ENCODE measurements at places on chromosomes 1 and 21.

DNA sequence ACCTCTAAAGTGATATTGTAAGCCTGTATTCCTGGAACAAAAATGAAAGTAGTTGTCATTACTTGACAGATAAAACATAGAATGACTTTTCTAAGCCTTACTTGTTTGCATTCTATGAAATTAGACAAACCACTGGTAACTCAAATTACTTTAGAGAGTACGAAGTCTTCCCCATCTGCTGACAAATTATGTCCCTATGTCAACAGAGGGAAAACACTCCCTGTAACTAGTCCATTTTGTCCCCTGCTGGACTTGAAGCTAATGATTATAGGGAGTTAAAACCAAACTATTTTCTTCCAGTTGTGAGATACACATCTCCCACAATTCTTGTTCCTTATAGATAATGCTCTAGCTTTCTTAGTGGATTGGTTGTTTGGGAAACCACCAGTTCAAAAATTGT is 39.6 kb downstream of the GREM2 start:
- H3K4me3 ChIP-seq = no peak overlapping the region
- no peaks in the 10 kb centered on the region for H3K4me1 ChIP-seq
- no peaks in the 10 kb centered on the region for H3K27me3 ChIP-seq
- DNase-seq = no peak

- no peaks in the 10 kb centered on the region for H3K4me1 ChIP-seq
- H3K27me3 ChIP-seq = peaks cover 27% of the 10 kb centered on the region
- no peak overlapping the region for H3K4me3 ChIP-seq
- no peak overlapping the region for H3K27ac ChIP-seq
Measured at GRCh38 chr1:47663286-47663685, 225.4 kb downstream of the FOXD2 start.

DNA sequence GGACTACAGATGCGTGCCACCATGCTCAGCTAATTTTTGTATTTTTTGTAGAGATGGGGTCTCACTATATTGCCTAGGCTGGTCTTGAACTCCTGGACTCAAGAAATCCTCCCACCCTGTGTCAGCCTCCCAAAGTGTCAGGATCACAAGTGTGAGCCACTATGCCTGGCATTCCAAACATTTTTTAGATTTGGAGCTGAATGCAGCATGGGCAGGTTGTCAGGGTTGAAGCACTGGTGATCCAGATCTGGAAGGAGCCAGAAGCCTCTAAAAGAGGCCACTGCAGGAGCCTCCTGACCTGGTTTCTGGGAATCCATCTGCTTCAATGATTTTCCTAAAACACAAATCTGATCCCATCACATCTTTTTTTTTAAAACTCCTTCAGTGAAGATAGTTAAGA is 1.8 kb upstream of the CTPS1 start:
- DNase-seq = no peak
- no peak overlapping the region for H3K27ac ChIP-seq
- H3K27me3 ChIP-seq = no peaks in the 10 kb centered on the region
- no peak overlapping the region for H3K4me3 ChIP-seq
- peaks cover 17% of the 10 kb centered on the region for H3K36me3 ChIP-seq
- peaks cover 20% of the 10 kb centered on the region for H3K4me1 ChIP-seq

DNA sequence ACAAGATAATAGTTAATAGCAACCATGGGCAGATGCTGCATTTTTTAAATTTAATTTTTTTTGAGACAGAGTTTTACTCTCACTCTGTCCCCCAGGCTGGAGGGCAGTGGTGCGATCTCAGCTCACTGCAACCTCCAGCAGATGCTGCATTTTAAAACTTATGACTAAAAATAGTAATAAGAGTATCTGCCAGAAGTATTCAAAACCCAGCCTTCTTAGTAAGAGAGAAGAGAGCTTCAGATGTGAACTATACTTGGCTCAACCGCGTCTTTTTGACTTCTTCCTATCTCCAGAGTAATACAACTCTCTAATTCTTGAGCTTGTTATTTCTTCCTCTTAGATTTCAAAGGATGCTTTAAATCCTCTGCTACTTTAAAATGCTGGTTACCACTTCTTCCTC is 4.6 kb downstream of the RPS27 start:
- peaks cover 50% of the 10 kb centered on the region for H3K36me3 ChIP-seq
- DNase-seq = no peak
- H3K27ac ChIP-seq = peak overlapping the region; percentile 59

GRCh38 chr21:41564871-41565274 is 56.9 kb upstream of the TMPRSS2 start:
- DNase-seq = no peak
- H3K27me3 ChIP-seq = peaks cover 63% of the 10 kb centered on the region
- no peak overlapping the region for H3K4me3 ChIP-seq
- peaks cover 5% of the 10 kb centered on the region for H3K4me1 ChIP-seq

GRCh38 chr1:203274603-203275381 is 30.5 kb upstream of the BTG2 start:
- H3K27me3 ChIP-seq = no peaks in the 10 kb centered on the region
- H3K4me1 ChIP-seq = peaks cover 28% of the 10 kb centered on the region
- H3K36me3 ChIP-seq = no peaks in the 10 kb centered on the region

- no peak overlapping the region for H3K4me3 ChIP-seq
- no peaks in the 10 kb centered on the region for H3K4me1 ChIP-seq
- H3K27ac ChIP-seq = no peak overlapping the region
- DNase-seq = no peak
Measured at GRCh38 chr1:3258386-3259003, 189.5 kb downstream of the PRDM16 start.

GRCh38 chr1:182795563-182796228 is 6.1 kb downstream of the NPL start:
- H3K4me1 ChIP-seq = no peaks in the 10 kb centered on the region
- no peaks in the 10 kb centered on the region for H3K36me3 ChIP-seq
- no peaks in the 10 kb centered on the region for H3K27me3 ChIP-seq
- no peak for DNase-seq

DNA sequence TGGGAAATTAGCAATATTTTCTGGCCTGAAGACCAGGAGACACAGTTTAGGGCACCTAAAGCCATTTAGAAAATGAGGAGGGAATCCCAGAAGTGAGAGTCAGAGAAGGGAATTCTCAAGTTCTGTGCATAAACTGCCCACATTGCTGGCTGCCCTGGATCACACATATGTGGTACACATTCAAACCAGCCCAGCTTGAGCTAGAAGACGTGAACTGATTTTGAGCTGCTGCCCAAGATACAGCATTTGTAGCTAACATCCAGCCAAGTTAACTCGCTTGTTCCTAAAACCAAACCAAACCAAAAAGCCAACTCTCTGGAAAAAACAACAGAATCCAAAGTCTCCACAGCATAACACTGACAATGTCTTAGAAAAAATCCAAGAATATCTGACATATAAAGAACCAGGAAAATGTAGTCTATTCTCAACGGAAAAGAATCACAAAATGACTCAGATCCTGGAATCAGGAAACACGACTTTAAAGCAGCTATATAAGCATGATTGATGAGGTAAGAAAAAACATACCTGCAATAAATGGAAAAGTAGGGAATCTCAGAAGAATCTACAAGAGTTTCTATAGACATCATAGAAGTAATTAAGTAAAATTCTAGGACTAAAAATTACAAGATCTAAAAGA is 18.2 kb upstream of the QSOX1 start:
- no peak overlapping the region for H3K27ac ChIP-seq
- no peaks in the 10 kb centered on the region for H3K4me1 ChIP-seq
- no peak overlapping the region for H3K4me3 ChIP-seq
- DNase-seq = no peak
- peaks cover 50% of the 10 kb centered on the region for H3K27me3 ChIP-seq

DNA sequence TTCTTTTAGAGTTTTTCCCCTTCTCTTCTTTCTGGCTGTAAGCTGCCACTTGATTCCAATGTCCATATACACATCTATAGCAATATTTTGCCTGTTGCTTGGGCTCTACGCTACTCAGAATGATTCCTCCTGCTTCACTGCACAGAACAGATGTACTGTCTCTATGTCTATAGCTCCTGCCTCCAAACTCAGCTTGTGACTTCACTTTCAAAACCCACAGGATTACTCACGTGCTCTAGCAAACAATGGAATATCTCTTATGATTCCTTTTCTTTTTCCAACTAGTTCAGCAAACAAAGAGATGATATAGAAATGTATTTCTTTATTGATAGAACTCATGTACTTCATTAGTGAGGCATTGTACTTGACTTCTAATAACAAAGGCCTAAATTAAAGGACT is 80.5 kb upstream of the SOX13 start:
- peaks cover 28% of the 10 kb centered on the region for H3K27me3 ChIP-seq
- DNase-seq = no peak
- no peaks in the 10 kb centered on the region for H3K4me1 ChIP-seq

GRCh38 chr1:182569939-182570610 is 19.0 kb downstream of the RNASEL start:
- no peaks in the 10 kb centered on the region for H3K27me3 ChIP-seq
- H3K4me3 ChIP-seq = no peak overlapping the region
- H3K27ac ChIP-seq = no peak overlapping the region
- DNase-seq = no peak

- no peak overlapping the region for H3K27ac ChIP-seq
- H3K36me3 ChIP-seq = no peaks in the 10 kb centered on the region
- DNase-seq = no peak
- peaks cover 87% of the 10 kb centered on the region for H3K27me3 ChIP-seq
- peaks cover 7% of the 10 kb centered on the region for H3K4me1 ChIP-seq
Measured at GRCh38 chr1:112743174-112744008, 28.3 kb upstream of the PPM1J start.

DNA sequence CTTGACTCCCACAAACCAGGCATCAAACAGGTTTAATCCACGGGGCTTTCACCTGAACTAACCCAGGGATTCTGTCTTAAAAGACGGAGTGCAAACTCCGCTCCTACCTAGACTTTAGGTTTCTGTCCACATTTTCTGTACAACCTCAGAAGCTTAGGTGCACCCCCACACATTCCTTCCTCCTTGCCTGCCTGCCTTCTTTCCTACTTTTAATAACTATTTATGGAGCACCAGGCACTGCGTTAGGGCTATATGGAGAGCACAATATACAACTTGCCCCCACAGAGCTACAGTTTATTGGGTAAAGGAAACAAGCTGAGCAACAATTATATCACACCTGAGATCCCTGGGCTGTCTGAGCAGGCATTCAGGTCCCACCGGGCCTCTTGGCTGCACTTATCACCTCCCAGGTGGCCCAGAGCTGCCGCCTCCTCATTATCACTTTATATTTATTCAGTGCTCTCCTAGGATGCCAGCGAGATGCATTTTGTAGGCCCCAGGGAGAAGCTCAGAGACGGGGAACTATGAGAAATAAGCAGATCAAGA is 64.1 kb downstream of the DNTTIP2 start:
- DNase-seq = no peak
- no peaks in the 10 kb centered on the region for H3K36me3 ChIP-seq
- peaks cover 22% of the 10 kb centered on the region for H3K4me1 ChIP-seq
- no peak overlapping the region for H3K27ac ChIP-seq
- no peaks in the 10 kb centered on the region for H3K27me3 ChIP-seq

DNA sequence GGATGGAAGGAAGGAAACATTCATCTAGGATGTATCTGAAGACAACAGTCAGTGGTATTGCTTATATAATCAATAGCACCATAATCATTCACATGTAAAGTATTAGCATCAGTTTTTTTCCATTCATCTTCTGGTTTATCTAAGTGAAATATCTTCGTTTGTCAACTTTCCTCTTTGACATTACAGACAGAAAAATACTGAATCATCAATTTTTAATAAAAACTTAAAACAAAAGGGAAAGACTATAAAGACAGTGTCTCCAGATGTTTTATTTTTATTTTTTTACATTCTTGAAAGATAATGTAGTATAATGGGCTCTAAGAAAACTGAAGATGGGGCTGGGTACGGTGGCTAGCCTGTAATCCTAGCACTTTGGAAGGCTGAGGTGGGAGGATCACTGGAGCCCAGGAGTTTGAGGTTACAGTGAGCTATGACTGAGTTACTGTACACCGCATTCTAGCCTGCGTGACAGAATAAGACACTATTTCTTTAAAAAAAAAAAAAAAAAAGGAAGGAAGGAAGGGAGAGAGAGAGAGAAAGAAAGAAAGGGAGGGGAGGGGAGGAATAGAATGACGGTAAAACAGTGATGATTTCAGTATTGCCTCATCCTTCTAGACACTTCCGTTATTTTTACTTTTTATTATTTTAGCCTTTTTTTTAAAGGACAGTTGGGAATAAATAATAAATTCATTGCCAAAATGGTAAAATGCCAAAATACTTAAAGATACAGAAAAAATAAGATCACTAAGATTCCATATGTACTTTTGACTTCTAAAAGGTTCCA is 89.5 kb downstream of the NRIP1 start:
- no peaks in the 10 kb centered on the region for H3K4me1 ChIP-seq
- no peak overlapping the region for H3K4me3 ChIP-seq
- no peak overlapping the region for H3K27ac ChIP-seq
- H3K36me3 ChIP-seq = no peaks in the 10 kb centered on the region
- H3K27me3 ChIP-seq = no peaks in the 10 kb centered on the region

GRCh38 chr1:227749225-227749624 is 14.0 kb downstream of the SNAP47 start:
- H3K27ac ChIP-seq = no peak overlapping the region
- peaks cover 11% of the 10 kb centered on the region for H3K36me3 ChIP-seq
- H3K4me1 ChIP-seq = peaks cover 33% of the 10 kb centered on the region
- no peak for DNase-seq

GRCh38 chr1:87004857-87005256 is 90.4 kb downstream of the HS2ST1 start:
- DNase-seq = no peak
- H3K4me3 ChIP-seq = no peak overlapping the region
- H3K27ac ChIP-seq = no peak overlapping the region
- H3K36me3 ChIP-seq = no peaks in the 10 kb centered on the region
- H3K4me1 ChIP-seq = no peaks in the 10 kb centered on the region

DNA sequence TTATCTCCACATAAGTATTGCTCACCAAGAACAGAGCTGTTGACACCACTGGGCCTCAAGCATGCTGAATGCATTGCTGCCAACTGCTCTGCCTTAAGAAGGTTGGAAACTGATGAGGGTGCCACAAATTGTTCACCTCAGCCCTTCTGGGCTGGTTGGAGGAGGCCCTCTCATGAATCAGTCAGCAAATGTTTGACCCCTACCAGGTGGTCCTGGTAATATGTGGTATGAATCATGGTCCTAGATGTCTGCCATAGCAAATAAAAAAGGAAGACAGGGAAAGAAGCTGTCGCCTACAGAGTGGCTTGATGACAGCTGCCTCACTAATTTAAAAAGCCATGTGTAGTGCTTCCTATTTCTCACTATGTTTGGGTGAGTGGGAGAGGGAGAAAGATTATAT is 12.2 kb downstream of the SPATA46 start:
- no peak overlapping the region for H3K27ac ChIP-seq
- no peak overlapping the region for H3K4me3 ChIP-seq
- no peaks in the 10 kb centered on the region for H3K4me1 ChIP-seq
- H3K27me3 ChIP-seq = peaks cover 27% of the 10 kb centered on the region
- H3K36me3 ChIP-seq = no peaks in the 10 kb centered on the region
